ENCODE measurements at places on chromosomes 16 and 17.

DNA sequence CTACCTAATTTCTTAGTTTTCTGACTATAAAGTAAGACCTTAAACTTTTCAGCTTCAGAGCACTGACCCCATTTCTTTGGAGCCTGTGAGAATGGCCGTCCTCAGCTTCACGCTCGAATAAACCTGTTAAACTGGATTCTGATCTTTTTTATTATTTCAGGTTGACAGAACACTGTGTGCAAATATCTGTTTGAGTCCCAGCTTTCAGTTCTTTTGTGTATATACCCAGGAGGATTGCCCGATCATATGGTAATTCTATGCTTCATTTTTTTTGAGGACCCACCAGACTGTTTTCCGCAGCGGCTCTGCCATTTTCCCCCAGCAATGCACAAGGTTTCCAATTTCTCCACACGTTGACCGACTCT lies 19.8 kb upstream of the KCNH6 start:
- no peak for DNase-seq

GRCh38 chr16:62869837-62870236 lies 833.6 kb upstream of the CDH8 start:
- DNase-seq: no peak

DNA sequence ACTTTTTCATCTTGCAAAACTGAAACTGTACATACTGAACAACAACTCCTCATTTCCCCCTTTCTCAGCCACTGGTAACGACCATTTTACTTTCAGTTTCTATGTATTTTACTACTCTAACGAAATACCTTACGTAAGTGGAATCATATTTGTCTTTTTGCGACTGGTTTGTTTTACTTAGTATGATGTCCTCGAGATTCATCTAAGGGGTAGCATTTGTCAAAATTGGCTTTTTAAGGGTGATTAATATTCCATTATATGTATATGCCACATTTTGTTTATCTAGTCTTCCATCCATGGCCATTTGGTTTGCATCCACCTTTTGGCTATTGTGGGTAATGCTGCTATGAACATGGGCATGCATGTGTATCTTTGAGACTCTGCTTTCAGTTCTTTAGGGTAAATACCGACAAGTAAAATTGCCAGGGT lies 10.4 kb downstream of the KPNB1 start:
- DNase-seq: no peak

GRCh38 chr17:18190628-18191235 lies 7.1 kb downstream of the ALKBH5 start:
- no peak for DNase-seq

GRCh38 chr17:73096866-73097265 lies 4.4 kb upstream of the SLC39A11 start:
- no peak for DNase-seq

Measured in left cardiac atrium (tissue), 4 donors.